ENCODE measurements at places on chromosomes 1 and 21. TPM values are rescaled to one million over a fixed set of nuclear protein-coding genes. Genes with fewer than 3 reads are reported as not detected.

LY9 gene
- total RNA-seq: 10.0 TPM

GRCh38 chr1:220889848-220890287 lies 10.6 kb downstream of the HLX start:
- DNase-seq: no peak

- DNase-seq: peak; percentile 81
Measured at GRCh38 chr1:155044812-155045657, 6.1 kb upstream of the ADAM15 start.

GRCh38 chr1:51792864-51793263 lies 85.7 kb downstream of the NRDC start:
- peak; percentile 19 for DNase-seq

DNA sequence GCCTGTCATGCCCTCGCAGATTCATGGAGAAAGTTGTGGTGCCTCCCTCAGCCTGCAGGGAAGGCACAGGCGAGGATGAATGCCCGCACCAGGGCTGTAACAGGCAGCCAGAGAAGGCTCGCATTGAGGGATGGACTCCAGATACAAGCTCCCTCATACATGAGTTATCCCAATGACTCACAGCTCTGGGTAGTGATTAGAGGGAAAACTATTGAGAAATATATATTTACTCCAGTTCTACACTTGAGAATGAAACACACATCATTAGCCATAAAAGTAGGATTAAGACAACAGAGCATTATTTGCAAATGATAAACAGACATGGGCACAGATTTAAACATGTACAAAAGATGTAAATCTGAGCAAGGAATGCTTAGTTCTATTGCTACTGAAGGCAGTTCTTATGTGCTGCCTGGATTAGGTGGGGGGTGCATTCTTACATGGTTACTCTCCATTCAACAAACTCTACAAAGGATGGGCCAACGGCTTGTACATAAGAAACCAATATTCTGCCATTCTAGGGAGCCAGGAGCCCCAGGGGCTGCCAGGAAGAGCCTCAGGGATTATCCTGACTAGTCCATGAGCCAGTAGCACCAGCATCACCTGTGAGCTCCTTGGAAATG lies 97.9 kb downstream of the CSMD2 start:
- no peak for DNase-seq

GRCh38 chr1:206479183-206480125 lies 9.2 kb downstream of the IKBKE start:
- peak; percentile 85 for DNase-seq

GRCh38 chr1:42168763-42169162 lies 4.2 kb upstream of the GUCA2A start:
- no peak for DNase-seq

DNA sequence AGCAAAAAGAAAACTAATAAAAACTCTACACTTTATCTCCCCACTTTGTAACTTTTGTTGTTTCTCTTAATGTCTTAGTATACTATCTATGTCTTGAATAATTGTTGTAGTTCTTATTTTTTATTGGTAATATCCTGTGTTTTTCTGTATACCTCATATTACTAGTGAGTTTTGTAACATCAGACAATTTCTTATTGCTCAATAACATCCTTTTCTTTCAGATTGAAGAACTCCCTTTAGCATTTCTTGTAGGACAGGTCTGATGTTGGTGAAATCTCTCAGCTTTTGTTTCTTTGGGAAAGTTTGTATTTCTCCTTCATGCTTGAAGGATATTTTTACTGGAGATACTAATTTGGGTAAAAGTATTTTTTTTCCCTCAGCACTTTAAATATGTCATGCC lies 79.8 kb upstream of the LRRC8B start:
- no peak for DNase-seq

DNA sequence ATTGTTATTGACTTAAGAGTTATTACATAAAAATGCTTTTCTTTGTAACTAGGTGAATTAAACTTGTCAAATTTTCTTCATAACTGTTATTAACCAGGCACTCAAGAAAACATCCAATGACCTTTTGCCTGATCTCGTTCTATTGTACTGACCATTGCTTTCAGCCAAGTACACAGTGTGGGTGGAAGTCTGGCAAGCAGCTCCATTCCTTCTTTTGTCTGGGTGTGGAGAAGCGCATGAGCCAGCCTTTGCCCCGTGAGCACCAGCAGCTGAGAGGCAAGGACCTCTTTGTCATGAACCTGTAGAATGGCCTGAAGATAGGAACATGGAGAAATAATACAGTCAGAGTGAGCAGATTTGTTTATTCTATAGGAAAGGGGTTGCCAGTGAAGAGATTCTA lies 57.5 kb downstream of the IARS2 start:
- DNase-seq: no peak

DNA sequence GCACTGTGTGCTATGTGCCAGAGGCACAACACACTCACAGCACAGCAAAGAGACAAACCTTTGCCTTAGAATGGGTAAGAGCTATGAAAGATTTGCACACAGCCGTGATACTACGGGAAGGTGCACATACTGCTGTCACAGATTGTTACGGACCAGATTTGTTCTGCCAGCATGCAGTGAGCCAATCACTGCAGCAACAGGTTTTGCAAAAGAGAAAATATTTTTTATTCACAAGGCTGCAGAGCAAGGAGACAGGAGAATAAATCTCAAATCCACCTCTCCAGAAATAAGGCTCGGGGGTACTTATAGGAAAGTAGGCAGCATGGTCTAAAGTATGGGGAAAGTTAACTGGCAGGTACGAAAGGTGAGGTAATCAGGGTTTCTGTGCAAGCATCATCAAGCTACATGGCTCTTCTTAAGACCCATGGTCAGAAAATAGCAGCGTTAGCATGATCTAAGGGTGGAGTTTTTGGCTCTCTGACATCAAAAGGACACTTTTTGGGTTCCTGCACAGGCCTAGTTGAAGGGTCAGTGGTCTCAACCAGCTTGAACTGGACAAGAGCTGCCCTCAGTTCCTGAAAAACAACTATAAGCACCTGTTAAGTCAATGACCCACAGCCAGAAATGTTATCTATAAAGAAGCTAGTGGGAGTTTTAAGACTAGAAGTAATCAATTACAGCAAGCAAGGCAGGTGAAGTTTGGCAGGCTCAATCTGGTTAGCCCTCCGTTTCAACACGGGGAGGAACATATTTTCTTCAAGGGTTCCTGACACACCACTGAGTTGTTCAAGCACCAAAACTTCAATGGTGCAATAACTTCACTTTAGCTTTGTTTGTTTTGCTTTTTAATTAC lies 186.0 kb downstream of the SLC35F3 start:
- no peak for DNase-seq

- no peak for DNase-seq
Measured at GRCh38 chr1:85116856-85117255, 68.6 kb upstream of the MCOLN3 start.

- peak; percentile 18 for DNase-seq
Measured at GRCh38 chr1:171985639-171986038, 144.3 kb downstream of the DNM3 start.

DNA sequence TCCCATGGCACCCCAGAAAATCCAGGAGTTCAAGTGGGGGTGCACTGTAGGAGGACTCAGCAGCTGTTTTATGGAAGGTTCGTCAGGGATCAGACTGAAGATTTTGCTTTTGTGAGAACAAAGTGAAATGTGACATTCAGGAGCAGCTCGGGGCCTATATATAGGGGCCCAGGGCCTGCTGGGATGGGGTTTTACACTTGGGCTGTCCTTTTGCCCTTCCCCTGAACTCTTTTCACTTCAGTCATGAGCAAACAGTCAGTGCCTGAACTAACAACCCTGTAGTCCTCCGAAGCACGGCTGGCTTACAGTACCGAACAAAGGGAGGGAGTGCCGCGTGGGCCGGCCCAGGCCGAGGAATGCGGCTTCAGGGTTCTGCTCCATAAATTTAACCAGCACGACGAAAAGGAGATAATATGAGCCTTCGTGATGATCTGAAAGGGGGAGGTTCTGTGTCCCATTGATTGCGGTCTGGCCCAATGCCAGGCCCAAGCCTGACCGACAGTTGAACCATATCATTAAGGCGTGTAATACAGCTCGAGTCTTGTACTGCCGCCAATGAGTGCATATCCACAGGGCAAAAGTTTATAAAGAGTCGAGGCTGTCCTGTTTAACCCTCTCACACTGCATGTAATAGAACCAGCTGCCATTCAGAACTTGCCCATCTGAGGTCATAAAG lies 139.9 kb downstream of the DHRS3 start:
- peak; percentile 49 for DNase-seq

DNA sequence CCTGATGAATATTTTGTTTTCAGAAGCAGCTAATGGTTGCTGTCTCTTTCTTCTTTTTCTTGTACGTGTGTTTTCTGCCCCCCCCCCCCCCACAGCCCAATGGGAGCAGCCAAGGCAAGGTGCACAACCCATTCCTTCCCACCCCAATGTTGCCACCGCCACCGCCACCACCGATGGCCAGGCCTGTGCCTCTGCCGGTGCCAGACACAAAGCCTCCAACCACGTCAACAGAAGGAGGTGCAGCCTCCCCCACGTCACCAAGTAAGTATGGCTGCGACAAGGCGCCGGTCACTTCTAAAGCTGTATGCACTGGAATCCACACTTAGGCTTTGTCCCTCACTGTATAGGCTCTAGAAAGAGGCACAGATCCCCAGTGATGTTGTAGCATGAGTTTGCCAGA lies 318.5 kb downstream of the TM2D1 start:
- no peak for DNase-seq

AIRE gene
- total RNA-seq: not detected

HFM1 gene
- not detected for total RNA-seq

IFNLR1 gene
- total RNA-seq: 6.6 TPM

DNA sequence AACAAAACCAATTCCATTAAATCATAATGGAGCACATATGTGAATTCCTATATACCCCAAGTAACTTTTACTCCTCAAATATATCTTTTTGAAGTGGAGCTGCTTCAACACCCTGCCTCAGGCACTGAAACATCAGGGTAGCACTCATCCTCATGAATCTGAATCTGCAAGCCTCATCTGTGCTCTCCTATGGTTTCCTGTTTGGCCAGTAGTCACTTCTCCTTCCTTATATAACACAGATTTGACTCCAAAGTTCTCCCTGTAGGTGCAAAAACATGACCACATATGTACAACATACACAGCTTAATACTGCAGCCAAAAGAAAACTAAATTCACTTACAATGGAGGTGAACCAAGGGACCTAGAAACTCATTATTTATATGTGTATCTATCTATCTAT lies 7.2 kb downstream of the TRIT1 start:
- DNase-seq: no peak

- DNase-seq: no peak
Measured at GRCh38 chr1:60134716-60135115, 61.1 kb upstream of the C1orf87 start.

- DNase-seq: no peak
Measured at GRCh38 chr1:77405186-77405585, 123.4 kb downstream of the AK5 start.

ATP1A1 gene
- 257 TPM for total RNA-seq

GRCh38 chr1:63710761-63711380 lies 62.9 kb upstream of the ROR1 start:
- DNase-seq: no peak

DNA sequence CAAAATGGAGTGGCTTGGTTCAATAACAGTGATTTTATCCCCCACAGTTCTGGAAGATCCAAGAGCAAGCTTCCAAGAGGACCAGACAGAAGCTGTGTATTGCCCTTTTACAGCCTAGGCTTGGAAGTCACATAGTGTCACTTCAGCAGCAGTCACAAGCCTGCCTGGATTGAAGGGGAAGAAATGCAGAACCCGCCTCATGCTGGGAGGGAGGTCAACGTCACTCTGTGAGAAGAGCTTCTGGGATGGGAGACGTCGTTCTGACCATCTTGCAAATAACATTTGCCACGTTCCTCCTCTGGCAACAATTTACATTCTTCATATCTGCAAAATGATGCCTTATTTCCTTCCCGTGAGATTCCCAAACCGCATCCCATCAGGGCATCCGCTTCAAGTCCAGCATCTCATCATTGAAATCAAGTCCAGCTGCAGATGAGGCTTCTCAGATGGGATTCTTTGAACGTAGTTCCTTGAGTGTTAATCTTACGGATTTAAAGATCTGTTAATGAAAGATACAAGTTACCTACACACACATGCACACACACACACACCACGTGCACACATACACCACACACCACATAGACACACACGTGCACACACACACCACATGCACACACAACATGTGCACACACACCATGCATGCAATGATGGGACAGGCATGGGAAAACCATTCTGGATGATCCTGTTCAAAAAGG lies 23.9 kb upstream of the KIF1B start:
- DNase-seq: no peak

DNA sequence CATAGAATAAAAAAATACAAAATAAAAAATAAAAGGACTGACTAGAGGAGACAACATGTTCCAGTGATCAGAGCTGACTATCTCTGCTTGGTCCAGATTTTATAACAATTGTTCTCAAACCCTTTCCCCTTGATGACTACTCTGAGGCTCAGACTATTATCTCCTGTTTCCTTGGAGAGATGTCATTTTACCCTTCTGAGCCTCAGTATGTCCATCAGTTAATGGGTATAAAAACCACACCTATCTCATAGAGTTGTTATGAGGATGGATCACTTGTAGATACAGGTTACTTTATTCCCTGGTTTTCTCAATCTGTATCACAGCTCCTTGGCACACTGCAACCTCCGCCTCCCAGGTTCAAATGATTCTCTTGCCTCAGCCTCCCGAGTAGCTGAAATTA lies 7.0 kb downstream of the NKAIN1 start:
- no peak for DNase-seq

GRCh38 chr1:172533513-172534151 lies 682 bp downstream of the SUCO start:
- DNase-seq: peak; percentile 64

AADACL4 gene
- not detected for total RNA-seq

DNA sequence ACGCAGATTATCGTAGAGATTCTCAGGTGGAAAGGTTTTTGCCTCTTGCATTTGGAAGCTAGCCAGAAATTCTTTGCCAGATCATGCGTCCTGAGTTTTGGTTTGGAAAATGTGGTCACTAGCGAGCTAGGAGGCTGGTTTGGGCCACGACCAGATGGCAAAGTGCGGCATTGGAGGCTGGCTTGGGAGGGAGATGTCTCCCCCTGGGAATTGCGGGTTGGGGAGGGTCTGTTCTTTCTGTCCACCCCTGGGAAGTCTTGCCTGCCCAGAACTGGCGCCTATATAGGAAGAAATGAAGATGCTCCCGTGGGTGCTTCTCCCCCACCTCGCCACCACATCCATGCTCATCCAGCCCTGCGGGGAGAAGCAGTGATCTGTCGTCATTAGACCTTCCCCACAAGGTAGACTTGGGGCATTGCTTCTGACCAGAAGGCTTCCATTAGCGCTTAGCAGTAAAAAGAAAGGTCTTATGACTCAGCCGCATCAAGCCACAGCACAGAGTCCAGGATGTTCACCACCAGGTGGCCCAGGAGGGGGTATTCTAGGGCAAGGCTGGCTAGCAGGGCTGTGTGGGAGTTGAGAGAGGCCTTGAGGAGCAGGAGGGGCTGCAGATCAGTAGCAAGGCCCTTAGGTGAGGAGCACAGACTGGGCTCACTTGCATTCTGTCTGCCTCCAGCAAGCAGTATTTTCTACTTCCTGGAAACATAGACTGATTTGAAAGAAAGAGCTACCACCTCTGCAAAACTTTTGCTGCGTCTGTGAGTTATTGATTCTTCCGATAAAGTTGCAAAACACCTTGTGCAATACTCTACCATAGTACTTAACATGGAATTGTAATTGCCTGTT lies 1.5 kb upstream of the PTP4A2 start:
- peak; percentile 90 for DNase-seq

GRCh38 chr1:1302951-1303509 lies 4.7 kb downstream of the ACAP3 start:
- DNase-seq: no peak

GUCA2B gene
- not detected for total RNA-seq

- no peak for DNase-seq
Measured at GRCh38 chr21:26126168-26126553, 44.4 kb downstream of the APP start.

All from activated CD4-positive, alpha-beta T cell treated with anti-CD3 and anti-CD28 coated beads for 36 hours (primary cell).